Non-pigmented ciliary epithelial cell (primary cell): ENCODE measurements at places on chromosomes 7 and 10.

GRCh38 chr7:96440328-96440727 lies 118.4 kb upstream of the SLC25A13 start:
- no peak for DNase-seq

DNA sequence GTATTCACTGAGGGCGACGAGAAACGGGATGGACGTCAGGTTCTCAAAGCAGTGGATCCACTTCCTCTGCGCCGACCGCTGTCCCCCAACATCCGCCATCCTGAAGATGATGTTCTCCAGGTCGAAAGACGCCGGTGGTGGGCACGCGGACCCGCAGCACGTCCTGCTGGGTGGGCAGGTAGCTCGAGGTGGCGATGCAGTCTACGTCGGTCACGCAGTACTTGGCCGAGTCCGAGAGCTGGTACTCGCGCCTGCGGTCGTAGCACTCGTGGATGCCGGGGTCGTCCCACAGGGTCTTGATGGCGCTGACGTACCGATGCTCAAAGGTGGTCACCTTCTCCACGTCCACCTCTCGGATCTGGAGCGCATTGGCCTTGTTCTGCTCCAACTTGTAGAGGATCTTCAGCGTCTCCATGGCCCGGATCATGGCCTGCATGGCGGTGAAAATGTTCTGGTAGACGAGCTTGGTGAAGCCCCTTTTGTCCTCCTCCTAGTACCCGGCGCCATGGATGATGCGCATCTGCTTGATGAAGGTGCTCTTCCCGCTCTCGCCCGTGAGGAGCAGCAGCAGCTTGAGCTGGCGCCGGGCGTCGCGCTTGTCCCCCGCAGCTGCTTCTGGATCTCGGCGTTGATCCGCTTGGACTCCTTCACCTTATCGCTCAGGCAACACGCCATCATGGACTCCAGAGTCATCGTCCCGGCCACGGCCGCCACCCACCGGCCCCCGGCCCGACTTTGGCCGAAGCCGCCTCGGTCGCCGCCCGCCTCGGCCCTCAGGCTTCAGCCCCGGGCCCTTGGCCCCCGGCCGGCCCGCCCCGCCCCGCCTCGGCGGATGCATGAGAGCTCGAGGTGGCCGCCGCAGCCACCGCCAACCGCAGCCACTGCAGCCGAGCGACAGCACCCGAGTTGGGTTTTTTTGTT lies 122.9 kb upstream of the KCTD7 start:
- no peak for DNase-seq

DNA sequence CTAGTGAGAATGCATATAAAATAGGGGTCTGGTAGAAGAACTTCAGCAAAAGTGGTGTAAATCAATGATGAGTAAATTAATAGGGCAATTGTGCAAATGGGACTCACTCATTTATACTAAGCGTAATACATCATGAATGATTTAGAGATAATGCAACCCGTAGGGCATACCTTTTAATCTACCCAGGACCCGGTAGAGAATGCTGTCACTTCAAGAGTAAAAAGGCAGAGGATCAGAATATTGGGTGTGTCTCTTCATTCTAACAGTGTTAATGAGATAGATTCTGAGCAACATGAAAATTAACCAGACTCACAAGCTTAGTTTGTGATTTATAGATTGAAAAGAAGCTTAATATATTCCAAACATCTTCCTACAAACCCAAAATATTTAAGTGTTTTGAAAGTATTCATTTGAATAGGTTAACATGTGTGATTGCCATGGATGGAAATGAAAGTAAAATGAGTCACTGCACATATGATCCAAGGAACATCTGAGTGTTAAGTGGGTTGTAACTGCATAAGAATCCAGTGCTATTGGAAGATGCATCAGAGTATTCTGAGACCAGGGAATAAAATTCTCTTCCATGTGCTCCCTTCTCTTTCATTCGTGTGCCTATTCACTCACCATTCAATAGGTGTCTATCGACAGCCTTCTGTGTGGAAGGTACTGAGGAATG lies 690.6 kb downstream of the AUTS2 start:
- DNase-seq: no peak

- no peak for DNase-seq
Measured at GRCh38 chr7:123079021-123079420, 83.5 kb upstream of the TAS2R16 start.

- DNase-seq: no peak
Measured at GRCh38 chr7:82631998-82632397, 188.4 kb upstream of the CACNA2D1 start.

DNA sequence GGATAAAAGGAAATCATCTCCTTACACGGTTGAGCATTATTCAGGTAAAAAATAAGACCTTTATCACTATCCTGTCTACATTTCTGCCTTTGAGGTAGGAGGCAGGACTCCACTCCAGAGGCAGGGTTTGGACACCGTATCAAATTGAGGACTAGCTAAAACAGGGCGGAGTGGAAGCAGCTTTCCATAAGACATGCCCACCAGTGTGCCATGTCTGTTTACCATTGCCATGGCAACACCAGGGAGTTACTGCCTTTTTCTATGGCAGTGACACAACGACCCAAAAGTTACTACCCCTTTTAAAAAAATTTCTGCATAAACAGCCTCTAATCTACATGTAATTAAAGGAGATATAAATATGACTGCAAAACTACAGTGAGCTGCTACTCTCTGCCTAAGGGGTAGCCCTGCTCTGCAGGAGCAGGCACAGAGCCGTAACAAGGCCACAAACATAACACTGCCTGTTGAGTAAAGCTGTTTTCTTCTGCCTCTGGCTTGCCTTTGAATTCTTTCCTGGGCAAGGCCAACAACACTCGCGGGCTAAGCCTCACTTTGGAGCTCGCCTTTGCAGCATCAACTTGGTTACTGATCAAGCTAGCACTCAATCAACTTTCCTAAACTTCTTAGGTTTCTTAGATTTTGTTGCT lies 26.5 kb downstream of the DGKB start:
- DNase-seq: no peak

DNA sequence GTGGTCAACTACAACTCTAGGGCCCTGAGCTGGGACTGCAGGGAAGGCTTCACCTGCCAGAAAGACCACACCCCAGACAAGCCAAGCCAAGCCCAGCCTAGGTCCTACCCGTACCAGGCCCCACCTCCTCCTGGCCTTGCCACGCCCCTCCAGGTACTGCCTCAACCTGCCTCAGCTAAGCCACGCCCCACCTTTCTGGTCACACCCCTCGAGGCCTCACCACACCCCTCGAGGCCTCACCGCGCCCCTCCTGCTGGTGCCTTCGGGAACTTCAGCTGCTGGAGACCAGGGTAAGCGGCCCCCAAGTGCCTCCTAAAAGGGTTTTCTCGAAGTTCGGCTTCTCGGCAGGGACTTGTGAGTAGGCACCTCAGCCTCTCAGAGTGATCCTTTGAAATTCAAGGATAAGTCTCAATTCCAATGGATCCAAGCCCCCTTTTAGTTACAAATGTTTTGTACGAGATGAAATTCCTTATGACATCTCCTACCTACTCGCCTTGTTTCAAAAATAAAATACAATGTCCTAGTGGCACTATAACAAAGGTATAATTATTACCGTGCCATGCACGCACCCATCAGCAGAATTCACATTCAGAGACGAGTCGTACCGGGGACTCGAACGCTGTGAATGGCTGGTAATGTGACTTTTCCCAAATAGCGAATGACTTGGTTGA lies 171.2 kb downstream of the ARHGAP21 start:
- DNase-seq: no peak
